Calu3 (cell line): ENCODE measurements at places on chromosomes 4 and X.

DNA sequence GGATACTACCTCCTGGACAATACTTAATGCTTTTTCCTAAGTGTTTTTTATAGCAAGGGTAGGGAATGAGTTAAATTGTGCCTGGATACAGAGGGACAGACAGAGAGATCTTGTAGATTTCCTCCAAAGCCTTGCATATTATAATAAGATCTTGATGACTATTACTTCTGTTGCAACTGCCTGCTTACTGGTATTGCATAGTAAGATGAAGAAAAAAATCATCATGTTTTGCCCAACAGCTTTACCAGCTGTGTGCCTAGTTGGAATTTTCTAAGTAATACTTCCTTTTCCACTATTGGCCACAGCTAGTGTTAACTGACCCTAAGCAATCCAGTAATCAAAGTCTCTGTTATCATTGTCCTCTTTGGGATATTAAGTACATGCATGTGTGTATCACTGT lies 139.0 kb downstream of the DCK start:
- no peak for DNase-seq

DNA sequence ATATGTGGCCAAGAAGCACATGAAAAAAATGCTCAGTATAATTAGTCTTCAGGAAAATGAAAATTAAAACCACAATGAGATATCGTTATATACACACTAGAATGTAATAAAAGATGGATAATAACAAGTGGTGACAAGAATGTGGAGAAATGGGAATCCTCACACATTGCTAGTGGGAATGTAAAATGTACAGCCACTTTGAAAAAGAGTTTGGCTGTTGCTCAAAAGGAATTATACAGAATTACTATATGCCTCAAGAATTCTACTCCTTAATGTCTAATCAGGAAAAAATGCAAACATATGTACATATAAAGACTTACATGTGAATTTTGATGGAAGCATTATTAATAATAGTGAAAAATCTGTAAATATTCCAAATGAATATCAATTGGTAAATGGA lies 102.2 kb downstream of the SPCS3 start:
- no peak for DNase-seq

GRCh38 chr4:101689220-101689619 lies 101.3 kb upstream of the BANK1 start:
- no peak for DNase-seq

DNA sequence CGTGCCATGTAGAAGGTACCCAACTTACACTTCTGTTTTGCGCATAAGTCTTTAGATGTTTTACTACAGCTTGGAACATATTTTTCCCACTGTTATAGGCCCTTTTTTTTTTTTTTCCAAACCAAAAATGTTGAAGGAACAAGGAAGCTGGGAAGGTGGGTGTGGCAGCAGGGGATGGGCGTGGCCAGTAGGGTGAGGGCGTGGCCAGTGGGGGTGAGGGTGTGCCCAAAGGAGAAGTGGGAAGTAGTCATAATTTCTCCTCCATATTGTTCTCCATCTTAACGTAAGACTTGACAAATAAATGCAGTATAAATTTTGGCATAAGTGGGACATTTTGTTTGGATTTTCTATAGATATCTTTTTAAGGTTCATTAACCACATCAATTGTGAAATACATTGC lies 30.4 kb downstream of the CLDN22 start:
- peak; percentile 36 for DNase-seq

GRCh38 chr4:182807767-182808548 lies 109.2 kb downstream of the DCTD start:
- DNase-seq: no peak

- no peak for DNase-seq
Observed at GRCh38 chrX:101906136-101906796, 25.6 kb downstream of the ZMAT1 start.

- no peak for DNase-seq
Observed at GRCh38 chrX:128973033-128973432, 550.3 kb downstream of the SMARCA1 start.

DNA sequence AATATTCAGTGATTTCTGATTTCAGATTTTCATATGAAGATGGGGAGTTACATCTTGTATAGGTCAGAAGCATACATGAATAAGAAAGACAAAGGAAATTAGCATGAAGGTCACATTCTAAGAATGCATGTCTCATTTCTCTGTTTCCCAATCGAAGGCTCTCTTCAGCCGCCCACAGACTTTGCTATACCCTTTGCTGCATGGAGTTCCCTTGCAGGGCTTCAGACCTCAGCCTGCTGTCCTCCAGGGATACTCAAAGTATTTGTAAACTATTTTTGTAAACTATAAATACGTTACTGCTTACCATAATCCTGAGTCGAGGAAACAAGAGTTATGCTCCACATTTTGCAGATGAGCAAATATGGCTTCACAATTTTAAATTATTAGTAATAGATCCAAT lies 738.4 kb downstream of the PCDH18 start:
- no peak for DNase-seq

DNA sequence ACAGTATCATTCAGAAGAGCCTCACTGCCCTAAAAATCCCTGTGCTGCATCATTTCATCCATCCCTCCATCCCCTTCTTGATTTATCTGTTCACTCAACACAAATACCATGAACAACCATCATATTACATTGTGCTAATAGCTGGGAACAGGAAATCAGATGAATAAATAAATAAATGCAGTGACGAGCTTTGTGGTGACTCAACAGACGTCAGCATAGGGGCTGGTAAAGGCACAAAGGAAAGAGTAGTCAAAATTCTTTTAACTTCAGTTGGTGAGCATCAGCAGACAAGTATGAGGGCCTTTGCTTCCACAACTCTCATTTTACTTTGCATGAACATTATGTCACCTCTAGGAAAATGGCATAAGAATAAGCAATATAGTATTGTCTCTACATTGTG lies 65.5 kb downstream of the EDNRA start:
- DNase-seq: no peak

DNA sequence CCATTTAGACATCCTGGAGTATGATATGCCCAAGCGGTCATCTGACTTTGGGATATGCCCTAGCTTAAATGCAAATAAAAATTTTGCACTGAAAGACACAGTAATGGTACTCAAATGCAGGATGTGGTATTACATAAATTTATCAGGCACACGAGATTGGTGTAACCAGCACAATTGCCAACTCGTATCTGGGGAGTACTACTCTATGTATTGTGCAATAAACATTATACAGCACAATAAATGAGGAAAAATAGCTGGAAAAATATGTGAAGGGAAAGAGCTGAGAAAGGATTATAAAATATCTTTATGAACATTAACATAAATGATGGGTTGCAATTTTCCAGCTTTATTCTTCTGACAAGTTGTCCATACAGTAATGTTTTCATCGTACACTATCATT lies 505.5 kb upstream of the TENM3 start:
- DNase-seq: no peak

GRCh38 chr4:113821856-113822255 lies 60.3 kb upstream of the CAMK2D start:
- no peak for DNase-seq

DNA sequence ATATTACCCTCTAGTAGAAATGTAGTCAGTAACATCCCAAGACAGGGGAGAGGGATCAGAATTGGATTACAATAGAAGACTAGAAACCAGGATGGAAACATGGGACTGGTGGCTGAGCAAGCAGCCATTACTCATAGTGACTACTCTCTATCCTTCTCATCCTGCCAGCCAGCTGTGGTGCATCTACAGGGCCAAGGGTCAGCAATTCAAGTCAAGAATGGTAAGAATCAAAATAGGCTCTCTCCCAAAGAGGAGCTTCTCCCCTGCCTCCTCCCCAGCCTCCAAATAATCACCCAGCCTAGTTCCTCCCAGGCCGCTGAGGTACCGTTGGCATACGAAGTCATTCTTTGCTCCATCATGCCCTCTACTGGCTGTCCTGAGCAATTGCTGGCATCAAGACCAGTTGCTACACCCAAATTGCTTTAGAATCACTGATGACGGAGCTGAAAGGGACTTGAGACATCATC lies 19.4 kb downstream of the AWAT2 start:
- DNase-seq: peak; percentile 73

DNA sequence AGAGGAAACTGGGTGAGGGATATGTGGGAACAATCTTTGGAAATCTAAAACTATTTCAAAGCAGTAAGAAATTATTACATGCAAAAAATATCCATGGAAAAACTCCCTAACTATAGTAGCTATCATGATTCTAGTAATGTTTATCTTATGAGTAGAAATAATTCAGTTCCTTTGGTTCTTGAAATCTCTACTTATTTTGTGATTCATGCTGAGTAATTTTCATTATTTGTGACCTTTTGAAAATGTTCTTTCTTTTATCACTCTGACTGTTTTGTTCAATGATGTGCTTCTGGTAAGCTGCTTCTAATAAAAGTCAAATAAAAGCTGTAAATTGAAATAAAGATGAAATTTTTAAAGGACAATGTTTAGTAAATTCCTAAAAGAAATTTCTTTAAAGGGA lies 40.4 kb upstream of the MAGEB10 start:
- no peak for DNase-seq

GRCh38 chrX:114075073-114075673 lies 508.7 kb upstream of the HTR2C start:
- no peak for DNase-seq

DNA sequence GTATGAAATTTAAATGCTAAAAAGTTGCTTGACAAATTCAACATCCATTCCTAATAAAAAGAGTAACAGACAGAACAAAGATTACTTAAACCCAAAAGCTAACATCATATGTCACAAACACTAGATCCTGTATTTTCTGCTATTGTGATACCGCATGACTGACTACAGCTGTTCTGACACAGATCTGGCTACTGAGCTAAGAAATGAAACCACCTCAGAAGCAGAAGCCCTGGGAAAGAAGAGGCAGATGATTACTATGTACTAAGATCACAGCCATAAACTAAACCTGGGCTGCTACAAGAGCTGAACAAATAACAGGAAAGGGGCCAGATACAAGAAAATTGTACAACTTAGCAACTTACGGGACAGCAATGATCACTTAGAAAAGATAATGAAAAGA lies 9.4 kb downstream of the LETM1 start:
- DNase-seq: no peak

DNA sequence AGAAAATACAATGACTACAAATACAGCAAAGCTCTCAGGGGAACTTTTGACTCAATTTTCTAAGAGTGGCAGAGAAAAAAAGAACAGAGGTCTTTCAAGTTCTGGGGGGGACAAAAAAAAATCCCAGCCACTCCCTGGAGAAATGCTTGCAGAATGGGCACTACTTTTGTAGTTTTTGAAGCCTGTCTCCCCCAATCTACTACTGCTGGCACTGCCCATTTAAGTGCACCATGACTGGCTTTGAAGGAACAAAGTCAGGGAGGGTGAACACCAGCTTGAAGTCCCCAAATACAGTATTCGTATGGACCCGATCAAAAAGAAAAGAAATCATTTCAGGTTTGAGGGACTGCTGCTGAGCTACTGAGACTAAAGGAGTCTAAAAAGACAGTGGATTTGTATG lies 1824.4 kb downstream of the ARAP2 start:
- DNase-seq: no peak

DNA sequence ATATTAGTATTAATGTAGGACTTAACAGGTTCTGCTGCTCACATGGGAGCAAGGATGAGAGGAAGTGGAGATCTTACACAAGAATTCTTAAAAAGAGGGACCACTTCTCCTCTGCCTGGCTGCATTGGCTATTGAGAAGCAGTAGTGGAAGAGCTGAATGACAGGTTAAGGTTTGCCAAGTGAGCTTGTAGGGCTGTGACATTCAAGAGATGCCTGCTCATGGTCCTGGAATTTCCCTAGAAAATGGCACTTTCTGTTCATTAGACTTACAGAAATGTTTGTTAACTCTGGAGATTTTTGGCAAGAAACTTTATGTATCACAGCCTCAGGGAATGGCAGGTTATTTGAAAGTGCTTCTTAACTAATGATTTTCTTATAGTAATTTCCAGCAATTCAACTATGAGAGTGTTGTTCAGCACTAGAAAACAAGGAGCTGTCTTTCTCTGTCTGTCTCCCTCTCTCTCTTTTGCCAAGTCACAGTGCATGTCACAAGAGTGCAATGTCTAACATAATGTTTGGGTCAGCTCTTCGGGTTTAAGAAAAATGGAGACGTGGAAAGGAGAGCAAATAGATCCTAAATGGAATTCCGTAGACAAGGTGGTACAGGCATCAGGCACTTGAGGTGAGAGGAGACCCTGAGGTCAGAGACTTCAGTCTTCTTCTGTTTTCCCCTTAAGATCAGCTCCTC lies 8.3 kb upstream of the NAP1L5 start:
- DNase-seq: no peak

- DNase-seq: no peak
Observed at GRCh38 chr4:119302073-119302832, 19.7 kb downstream of the FABP2 start.

DNA sequence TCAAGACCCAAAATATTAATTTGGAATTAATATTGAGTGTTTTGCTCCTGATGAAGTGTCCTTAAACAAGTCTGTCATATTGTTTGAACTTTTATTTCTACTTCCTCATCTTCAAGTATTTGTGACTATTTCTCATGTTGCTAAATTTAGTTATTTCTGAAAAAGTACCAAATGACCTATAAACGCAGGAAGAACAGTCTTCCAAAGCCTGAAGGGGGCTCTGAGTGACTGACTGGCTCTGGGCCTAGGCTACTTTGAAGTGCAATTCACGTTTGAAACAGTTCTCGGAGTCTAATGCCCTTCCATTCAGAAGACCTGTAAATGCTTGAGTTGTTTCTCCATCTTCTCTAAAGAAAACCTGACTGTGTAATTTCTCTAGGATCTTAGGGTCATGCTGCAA lies 26.5 kb downstream of the GALNT7 start:
- DNase-seq: no peak

- DNase-seq: no peak
Observed at GRCh38 chr4:10107111-10108091, 9.2 kb downstream of the WDR1 start.

GRCh38 chr4:11312389-11312788 lies 116.3 kb downstream of the HS3ST1 start:
- DNase-seq: peak; percentile 8

DNA sequence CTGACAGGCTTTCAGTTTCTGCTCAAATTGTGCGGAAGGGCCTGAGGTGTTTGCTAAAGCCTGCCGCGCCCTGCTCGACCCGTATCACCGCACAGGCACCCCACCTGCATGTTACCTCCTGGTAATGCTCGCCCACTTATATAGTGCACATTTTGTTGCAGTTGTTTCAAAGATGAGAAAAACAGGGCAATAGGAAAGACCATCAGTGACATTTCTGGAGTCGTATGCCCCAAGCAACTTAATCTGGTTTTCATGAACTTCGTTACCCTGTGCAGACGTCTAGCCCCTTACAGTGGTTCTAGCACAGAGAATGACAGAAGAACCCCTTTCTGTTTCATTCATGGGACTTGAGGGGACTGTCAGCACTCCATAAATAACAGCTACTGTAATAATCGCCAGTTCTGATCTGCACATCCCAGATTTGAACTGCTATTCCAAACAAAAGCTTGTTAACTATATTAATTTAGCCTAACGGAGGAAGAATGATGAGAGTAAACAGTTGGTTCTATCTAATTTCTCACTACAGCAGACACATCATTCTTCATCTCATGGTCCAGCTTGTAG lies 940 bp upstream of the DCTD start:
- no peak for DNase-seq

DNA sequence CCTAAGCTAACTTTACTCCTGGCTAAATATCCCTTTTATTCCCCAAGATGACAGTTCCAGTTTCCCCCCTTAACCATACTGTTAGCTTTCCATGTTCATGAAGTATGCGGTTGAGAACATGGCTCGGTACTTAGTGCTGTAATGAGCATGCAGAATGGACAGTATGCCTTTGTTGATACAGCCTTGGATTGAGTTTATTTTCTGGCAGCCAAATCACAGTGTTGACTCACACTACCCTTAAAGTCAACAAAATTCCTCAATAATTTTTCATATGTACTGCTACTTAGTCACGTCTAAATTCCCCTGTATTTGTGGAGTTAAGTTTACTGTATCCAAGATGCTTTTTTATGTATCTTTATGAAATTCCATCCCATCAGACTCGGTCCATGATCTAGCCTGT lies 1.4 kb upstream of the VEGFC start:
- no peak for DNase-seq
